ENCODE measurements at places on chromosomes 6 and 20.
A peak's percentile ranks its signal among the peaks of the same experiment; 100 is the strongest.

DNA sequence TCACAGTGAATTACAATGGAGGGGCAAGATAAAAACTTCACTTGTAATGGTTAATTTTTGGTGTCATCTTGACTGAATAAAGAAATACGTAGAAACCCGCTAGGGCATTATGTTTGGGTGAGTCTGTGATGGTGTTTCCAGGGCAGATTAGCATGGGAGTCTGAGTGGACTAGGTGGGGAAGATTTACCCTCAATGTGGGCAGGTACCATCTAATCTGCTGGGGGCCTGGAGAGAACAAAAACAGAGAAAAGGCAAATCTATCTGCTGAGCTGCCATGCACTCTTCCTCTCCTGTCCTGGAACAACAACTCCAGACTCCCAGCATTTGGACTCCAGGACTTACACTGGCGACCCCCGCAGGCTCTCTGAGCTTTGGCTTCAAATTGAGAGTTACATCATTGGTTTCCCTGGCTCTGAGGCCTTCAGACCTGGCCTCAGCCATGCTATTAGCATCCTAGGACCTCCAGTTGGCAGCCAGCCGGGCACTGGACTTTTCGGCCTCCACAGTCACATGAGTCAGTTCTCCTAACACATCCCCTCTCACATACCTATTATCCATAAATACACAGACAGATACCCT, 19.7 kb downstream of the NINL start:
- H3K4me3 ChIP-seq, result no peak overlapping the region
- no peak for DNase-seq
- H3K4me1 ChIP-seq, result peaks cover 23% of the 10 kb centered on the region
- peak overlapping the region; percentile 76 for H3K27ac ChIP-seq
- peaks cover 17% of the 10 kb centered on the region for H3K36me3 ChIP-seq

DNA sequence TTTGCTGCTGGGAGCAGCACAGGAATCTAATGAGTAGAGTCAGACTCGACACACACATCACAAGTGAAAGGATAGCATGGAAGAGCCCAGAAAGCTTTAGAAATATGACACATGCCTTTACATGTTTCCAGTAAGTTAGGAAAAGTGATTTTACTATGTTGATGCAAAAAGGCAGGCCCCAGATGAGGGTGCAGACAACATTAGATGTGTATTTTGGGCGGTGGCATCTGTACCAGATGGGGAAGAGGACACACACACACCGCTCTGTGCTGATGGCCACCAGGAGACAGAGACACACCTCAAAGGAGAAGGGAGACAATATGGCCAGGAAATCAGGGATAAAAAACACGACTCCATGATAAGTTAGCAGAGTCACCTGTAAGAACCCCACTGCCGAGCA, 625 bp downstream of the MAS1L start:
- no peak for DNase-seq
- no peaks in the 10 kb centered on the region for H3K27me3 ChIP-seq
- no peak overlapping the region for H3K27ac ChIP-seq
- H3K4me3 ChIP-seq, result no peak overlapping the region
- no peaks in the 10 kb centered on the region for H3K4me1 ChIP-seq

DNA sequence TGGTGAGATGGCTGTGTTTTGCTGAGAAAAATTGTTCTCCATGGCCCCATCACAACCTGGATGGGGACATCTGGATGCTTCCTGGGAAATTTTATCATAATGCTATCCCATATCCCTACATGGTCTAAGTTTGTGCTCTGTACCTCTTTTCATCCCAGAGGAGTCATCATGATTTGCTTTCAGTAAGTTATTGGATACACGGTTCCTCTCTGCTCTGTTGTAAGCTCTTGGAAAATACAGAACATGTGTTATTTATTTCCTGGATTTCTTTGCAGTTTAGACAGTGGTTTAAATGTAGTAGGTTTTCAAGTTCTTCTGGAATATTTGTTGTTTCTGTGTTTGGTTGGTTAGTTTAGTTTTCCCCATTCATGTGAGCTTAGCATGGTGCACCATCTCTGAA, 129.2 kb upstream of the ECI2 start:
- H3K4me1 ChIP-seq, result no peaks in the 10 kb centered on the region
- no peak for DNase-seq
- peaks cover 2% of the 10 kb centered on the region for H3K36me3 ChIP-seq
- H3K27me3 ChIP-seq, result no peaks in the 10 kb centered on the region
- no peak overlapping the region for H3K27ac ChIP-seq

GRCh38 chr6:7143476-7143974, 35.8 kb downstream of the RREB1 start:
- no peaks in the 10 kb centered on the region for H3K36me3 ChIP-seq
- no peaks in the 10 kb centered on the region for H3K27me3 ChIP-seq

DNA sequence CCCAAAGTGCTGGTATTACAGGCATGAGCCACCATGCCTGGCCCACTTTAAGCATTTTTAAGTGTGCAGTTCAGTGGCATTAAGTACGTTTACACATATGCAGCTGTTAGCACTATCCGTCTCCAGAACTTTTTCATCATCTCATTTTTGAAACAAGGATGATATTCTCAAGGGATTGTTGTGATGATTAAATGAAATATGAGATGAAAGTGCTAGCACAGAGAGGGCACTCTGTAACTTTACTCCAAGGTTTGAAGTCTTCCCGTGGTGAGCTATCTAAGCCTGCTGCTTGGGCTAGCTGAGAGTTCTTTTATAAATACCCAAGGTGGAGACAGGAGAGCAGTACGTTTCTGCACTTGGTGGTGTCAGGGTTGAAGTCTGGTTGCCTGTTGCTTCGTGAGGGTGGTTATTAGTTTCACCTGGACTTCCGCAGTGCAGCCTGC, 6.6 kb downstream of the TM9SF4 start:
- peaks cover 5% of the 10 kb centered on the region for H3K36me3 ChIP-seq
- H3K27me3 ChIP-seq, result no peaks in the 10 kb centered on the region
- peaks cover 24% of the 10 kb centered on the region for H3K4me1 ChIP-seq
- H3K4me3 ChIP-seq, result no peak overlapping the region

DNA sequence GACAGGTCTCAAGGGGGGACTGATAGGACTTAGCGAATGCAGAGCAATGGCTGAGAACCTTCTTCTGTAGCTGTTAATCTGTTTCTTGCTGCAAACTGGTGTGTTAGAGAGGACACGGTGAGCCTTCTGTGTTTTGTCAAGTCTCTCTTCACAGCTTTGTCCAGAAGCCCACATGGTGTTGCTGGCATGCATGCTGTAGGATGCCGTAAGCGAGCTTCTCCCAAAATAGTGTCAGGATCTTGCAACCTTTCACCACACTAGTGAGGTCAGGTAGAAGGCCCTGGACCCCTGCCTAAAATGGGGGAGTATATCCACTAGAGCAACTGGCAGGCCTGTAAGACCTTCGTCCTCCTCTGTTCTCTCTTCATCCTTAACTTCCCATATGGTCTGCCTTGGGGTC, 51.9 kb upstream of the GLP1R start:
- H3K4me3 ChIP-seq, result no peak overlapping the region
- no peak for DNase-seq
- peaks cover 84% of the 10 kb centered on the region for H3K27me3 ChIP-seq

DNA sequence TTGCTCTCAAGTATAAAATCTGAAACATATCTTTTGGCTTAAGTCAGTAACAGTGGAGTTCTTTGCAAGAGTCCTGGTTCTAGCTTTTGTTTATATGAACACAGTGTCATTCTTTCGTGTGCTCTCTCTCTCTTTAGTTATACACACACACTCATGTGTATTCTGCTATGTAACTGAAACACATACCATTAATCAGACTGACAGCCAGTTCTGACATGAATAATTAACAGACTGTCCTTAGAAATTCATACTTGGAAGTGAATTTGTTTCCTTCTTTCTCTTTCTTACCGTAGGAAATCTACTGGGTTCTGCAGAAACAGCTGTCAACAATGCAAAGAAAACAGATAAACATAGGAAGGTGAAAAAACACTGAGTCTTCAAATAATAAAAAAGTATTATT, 2.5 kb downstream of the MCM9 start:
- DNase-seq, result no peak
- no peak overlapping the region for H3K27ac ChIP-seq
- peak overlapping the region; percentile 95 for H3K4me3 ChIP-seq
- peaks cover 7% of the 10 kb centered on the region for H3K36me3 ChIP-seq
- no peaks in the 10 kb centered on the region for H3K27me3 ChIP-seq

- no peak for DNase-seq
- no peaks in the 10 kb centered on the region for H3K36me3 ChIP-seq
- H3K27me3 ChIP-seq, result peaks cover 25% of the 10 kb centered on the region
- no peaks in the 10 kb centered on the region for H3K4me1 ChIP-seq
These were observed 14.9 kb downstream of the BHLHE23 start for GRCh38 chr20:62991863-62992262.

GRCh38 chr6:14144678-14145113, 27.1 kb downstream of the CD83 start:
- H3K36me3 ChIP-seq, result no peaks in the 10 kb centered on the region
- H3K4me3 ChIP-seq, result no peak overlapping the region
- peak; percentile 84 for DNase-seq
- peaks cover 25% of the 10 kb centered on the region for H3K4me1 ChIP-seq
- no peak overlapping the region for H3K27ac ChIP-seq

- H3K27me3 ChIP-seq, result peaks cover 24% of the 10 kb centered on the region
- peaks cover 19% of the 10 kb centered on the region for H3K4me1 ChIP-seq
- H3K36me3 ChIP-seq, result no peaks in the 10 kb centered on the region
These were observed at the start of gene PHACTR1 for GRCh38 chr6:12716298-12716916. Gene PHACTR1 (plus strand): TSS chr6:12716767.

DNA sequence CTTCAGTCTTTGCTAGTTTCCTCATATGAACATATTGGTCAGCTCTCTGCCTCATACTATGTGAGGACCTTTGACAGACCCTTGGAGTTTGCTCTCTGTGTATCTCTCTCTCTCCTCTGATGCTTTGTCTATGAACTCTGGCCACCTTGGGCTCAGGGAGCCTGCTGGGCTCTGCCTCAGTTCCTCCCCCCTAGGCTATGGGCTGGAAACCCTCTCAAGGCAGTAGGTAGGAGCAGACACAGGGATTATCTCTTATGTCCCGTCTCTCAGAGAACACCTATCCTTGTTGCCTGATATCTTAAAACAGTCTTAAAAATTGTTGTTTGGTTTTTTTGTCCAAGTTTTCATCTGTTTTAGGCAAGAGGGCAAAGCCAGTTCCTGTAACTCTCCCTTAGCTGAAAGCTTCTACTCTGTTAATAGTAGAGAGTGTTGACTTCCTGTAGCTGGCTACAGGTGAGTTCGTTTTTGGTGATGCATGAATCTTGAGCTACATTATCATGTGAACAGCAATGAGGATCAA, 68.3 kb downstream of the BCAS1 start:
- no peaks in the 10 kb centered on the region for H3K27me3 ChIP-seq
- H3K36me3 ChIP-seq, result peaks cover 8% of the 10 kb centered on the region
- no peak overlapping the region for H3K4me3 ChIP-seq
- no peak overlapping the region for H3K27ac ChIP-seq
- DNase-seq, result no peak

GRCh38 chr6:100809346-100809745, 71.8 kb downstream of the ASCC3 start:
- H3K36me3 ChIP-seq, result peaks cover 14% of the 10 kb centered on the region
- H3K27me3 ChIP-seq, result no peaks in the 10 kb centered on the region
- H3K4me1 ChIP-seq, result no peaks in the 10 kb centered on the region
- no peak for DNase-seq
- no peak overlapping the region for H3K27ac ChIP-seq
- H3K4me3 ChIP-seq, result no peak overlapping the region

DNA sequence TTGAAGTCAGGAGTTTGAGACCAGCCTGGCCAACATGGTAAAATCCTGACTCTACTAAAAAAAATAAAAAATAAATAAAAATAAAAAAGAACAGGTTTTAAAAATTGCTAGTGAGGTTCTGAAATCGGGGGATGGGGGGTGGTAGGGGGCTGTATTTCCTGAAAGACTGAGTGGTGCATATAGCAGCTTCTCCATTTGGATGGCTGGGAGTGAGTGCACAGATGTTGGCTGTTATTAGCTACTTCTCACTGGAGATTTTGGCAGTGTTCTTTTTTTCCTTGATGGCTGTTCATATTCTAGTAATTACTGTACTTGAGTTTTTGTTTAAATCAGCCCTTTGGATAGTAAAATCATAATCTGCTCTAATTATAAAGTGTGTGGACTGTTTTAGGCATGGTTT, 79.8 kb downstream of the RTN4IP1 start:
- H3K4me1 ChIP-seq, result peaks cover 20% of the 10 kb centered on the region
- no peak overlapping the region for H3K27ac ChIP-seq
- H3K4me3 ChIP-seq, result no peak overlapping the region
- H3K27me3 ChIP-seq, result no peaks in the 10 kb centered on the region

- H3K4me3 ChIP-seq, result no peak overlapping the region
- no peak overlapping the region for H3K27ac ChIP-seq
- H3K4me1 ChIP-seq, result peaks cover 9% of the 10 kb centered on the region
- H3K27me3 ChIP-seq, result peaks cover 2% of the 10 kb centered on the region
- DNase-seq, result no peak
- no peaks in the 10 kb centered on the region for H3K36me3 ChIP-seq
These were observed 53.5 kb upstream of the NXT1 start for GRCh38 chr20:23296841-23297701.

DNA sequence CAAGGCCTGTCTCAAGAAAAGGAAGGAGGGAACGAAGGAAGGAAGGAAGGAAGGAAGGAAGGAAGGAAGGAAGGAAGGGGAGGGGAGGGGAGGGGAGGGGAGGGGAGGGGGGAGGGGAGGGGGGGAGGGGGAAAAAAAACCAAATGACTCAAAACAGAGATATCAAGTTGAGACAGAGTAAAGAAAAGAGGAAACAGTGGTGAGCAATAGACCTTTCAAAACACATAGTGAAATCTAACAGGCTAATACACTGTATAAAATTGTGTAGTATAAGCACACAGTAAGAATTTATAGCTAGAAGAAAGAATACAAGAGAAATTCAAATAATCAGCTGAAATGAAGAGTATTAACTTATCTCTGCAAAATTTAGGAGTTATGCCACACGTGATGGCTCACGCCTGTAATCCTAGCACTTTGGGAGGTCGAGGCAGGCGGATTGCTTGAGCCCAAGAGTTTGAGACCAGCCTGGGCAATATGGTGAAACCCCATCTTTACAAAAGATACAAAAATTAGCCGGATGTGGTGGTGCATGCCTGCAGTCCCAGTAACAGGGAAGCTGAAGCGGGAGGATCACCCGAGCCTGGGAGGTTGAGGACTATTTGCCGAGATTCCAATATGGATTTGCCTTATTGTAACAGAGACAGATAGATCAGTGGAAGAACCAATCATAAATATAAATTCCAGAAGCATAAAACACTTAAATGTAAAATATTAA, 123.2 kb downstream of the PRND start:
- H3K27me3 ChIP-seq, result no peaks in the 10 kb centered on the region
- H3K36me3 ChIP-seq, result no peaks in the 10 kb centered on the region
- no peak overlapping the region for H3K4me3 ChIP-seq
- no peak overlapping the region for H3K27ac ChIP-seq
- H3K4me1 ChIP-seq, result no peaks in the 10 kb centered on the region
- DNase-seq, result no peak

GRCh38 chr6:55943329-55943728, 67.9 kb upstream of the BMP5 start:
- no peak overlapping the region for H3K27ac ChIP-seq
- H3K4me3 ChIP-seq, result no peak overlapping the region
- H3K27me3 ChIP-seq, result no peaks in the 10 kb centered on the region
- no peak for DNase-seq
- no peaks in the 10 kb centered on the region for H3K4me1 ChIP-seq

GRCh38 chr20:60402189-60403058, 444.2 kb downstream of the CDH26 start:
- no peak overlapping the region for H3K4me3 ChIP-seq
- H3K27ac ChIP-seq, result peak overlapping the region; percentile 4
- H3K4me1 ChIP-seq, result peaks cover 17% of the 10 kb centered on the region
- peaks cover 3% of the 10 kb centered on the region for H3K36me3 ChIP-seq
- no peak for DNase-seq

Data from neural crest cell (in vitro differentiated cells).